ENCODE measurements at places on chromosomes 3 and 15.
A peak's percentile ranks its signal among the peaks of the same experiment; 100 is the strongest.

DNA sequence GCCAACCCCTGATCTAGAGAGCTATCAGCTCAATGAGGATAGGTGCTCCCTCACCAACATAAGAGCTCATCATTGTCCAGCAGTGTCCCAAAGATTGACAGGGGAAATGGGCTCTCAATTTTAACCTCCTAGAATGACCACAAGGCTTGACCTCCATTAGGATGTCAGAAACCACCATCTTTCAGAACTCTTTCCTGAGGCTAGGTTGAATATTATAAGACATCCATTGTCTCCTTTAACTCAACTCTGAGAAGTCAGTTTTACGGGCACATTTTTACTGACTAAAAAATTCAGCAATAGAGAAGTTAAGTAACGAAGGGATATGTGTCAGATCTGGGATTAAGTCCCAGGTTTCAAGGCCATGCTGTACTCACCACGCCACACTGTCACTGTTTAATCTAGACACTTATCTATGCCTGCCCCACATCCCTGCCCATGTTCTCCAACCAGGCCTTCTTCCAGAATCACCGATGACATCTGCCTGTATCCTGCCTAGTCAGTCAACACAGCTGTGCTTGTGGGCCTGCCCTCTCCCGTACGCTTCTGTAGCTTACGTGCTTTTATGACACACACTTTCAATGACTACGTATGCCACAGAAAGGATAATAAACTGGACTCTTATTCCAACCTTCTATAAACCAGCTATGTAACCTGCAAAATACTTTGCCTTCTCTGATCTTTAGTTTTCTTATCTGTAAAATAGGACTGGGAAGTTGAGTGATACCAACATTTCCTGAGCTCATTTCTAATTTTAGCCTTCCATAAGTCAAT is 17.1 kb upstream of the MUC13 start:
- peak; percentile 5 for DNase-seq

- no peak for DNase-seq
Measured at GRCh38 chr15:63019511-63020109, 22.9 kb upstream of the TPM1 start.

DNA sequence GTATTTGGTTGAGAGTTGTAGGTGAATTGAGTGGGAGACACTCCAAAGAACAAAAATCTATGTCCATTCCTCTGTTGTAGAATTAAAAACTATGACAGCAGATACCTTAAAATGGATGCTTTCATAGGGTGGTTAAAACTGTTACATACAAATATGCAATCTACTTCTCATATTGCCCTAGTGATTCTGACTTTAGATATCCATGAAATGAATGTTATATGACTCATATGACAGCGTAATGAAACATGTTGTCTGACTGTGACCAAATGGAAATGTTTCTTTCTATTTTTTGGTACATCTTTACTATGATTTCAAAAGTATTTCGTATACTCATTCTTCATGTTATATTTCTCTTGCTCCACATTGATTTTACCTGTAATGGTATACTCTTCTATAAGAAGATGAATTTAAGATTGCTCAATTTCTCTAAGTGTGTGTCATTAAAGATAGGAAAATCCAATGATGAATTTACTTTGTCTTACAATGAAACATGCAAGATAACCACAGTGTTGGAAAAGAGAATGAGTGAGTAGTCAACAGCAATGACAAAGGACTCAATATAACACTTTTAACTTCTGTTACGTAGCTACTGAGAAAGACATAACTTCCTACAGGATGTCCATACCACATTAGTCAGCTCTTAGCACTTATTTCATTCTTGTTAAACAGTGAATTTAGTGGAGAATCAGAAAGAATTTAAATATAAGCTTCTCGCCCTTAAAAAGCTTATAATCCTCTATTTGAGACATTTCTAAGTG is 79.3 kb upstream of the LSAMP start:
- DNase-seq = no peak

GRCh38 chr3:175914785-175915184 is 1055.7 kb downstream of the NAALADL2 start:
- DNase-seq = no peak

DNA sequence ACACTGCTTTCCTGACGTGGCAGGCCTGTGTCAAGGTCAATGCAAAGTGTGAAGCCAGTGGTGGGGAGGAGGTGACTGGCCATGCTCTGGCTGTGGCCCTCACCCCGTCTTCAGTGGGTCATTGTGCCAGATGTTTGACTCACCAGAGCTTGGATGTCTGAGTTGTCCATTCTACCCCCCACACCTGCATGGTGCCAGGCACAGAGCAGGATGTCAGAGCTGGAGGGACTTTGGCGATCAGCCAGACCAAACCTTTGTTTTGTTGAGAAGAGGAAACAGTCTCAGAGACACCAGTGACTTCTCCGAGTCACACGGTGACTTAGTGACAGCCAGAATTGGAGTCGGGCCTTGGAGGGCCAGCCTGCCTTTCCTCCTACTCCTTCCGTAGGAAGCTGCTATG is 49.5 kb downstream of the SMAD6 start:
- DNase-seq = no peak

DNA sequence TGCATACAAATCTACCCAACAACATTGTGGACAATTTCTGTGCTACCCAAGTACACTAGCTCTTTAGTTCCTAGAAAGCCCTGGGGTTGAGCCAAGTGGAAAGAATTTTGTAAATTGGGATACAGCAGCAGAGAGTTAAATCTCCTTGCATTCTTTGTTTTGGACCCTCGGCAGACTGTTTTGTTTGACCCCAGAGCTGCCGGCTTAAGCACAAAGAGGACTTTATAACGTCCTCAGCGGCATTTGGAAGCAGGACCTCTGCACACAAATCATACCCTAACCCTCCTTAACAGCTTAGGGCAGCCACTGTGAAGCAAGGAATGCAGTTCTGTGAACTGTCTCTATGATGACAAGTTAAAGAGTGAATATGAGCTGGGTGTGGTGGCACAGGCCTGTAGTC is 415.3 kb downstream of the CNTN4 start:
- peak; percentile 3 for DNase-seq

DNA sequence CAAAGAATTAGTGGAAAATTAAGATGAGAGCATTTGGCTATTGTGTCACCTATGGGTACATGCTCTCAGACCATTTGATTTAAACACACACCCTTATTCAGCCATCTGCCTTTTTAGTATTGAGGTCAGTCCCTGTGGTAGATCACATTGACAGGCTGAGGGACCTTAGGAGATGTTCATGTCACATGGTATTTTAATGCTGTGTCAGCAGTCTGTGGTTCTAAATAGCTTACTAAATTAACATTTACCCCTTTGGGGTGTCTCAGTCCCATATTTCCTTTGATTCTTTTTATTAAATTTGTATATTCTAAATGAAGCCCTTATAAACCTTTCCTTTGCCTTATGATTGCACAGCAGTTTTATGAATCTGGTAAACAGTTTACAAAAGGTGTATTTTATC is 2.3 kb downstream of the RBM5 start:
- no peak for DNase-seq

DNA sequence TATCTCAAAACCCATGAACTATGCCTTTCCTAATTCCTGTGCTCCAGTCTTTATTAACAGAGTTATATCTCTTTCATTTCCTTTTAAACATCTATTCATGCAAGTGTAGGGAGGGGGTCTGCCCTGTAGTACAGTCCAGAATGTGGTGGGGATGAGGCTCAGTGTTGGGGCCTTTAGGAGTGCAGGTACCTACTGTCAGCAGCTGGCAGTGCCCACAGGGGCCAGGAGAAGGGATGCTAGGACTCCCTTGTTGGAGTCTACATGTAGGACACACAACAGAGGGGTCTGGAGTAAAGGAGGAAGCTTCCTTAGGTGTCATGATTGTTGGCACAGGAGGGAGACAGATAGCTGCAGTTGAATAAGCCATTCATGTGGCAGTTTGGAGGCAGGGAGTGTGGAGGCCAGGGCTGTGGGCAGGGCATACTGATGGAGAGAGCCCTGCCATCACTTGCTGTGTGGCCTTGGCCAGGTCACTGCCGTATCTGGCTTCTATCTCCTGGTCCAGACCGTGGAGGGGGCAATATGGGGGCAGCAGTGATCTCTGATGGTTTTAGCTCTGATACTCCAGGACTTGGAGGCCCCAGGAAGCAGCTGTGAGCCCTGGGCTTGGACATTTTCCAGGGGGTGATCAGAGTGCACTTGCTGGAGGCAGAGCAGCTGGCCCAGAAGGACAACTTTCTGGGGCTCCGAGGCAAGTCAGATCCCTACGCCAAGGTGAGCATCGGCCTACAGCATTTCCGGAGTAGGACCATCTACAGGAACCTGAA is 29.5 kb downstream of the ESYT3 start:
- DNase-seq = peak; percentile 29

DNA sequence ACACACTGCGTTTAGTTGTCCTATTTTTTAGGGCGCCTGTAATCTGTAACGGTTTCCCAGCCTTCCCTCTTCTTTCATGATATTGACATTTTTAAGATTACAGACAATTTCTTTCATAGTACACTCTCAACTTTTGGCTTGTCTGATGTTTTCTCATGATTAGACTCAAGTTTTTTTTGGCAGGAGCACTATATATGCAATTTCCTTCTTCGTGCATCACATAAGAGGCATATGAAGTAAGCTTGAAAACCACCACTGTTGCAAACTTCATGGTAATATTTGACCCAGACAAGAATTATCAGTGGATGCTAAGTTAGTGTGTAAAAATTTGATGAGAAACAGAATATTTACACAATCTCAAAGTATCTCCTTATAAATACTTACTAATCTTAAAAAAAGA is 119.2 kb upstream of the CMC1 start:
- no peak for DNase-seq

- DNase-seq = no peak
Measured at GRCh38 chr3:42174679-42175385, 83.7 kb downstream of the TRAK1 start.

DNA sequence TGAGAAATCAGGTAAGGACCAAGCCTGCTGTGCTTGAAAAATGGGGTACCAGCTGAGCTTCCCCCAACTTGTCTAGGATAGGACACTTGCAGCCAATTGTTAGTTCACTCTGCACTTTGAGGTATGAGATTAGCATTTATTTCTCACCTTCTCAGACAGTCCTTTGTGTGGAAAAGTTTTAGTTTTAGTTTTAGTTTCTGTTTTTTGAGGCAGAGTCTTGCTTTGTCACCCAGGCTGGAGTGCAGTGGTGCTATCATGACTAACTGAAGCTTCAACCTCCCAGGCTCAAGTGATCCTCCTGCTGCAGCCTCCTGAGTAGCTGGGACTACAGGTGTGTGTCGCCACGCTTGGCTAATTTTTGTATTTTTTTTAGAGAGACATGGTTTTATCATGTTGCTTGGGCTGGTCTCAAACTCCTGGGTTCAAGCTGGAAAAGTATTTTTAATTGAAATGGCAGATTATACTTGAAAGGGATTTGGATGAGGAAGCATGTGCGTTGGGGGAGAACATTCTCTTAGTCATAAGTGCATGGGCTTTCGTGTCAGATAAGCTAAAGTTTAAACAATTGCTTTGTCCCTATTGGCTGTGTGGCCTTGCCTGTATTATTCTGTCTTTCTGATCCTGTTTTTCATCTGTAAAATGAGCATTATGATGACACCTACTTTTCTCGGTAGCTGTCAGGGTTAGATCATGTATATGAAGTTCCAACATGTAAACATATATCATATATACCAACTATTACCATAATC is 25.2 kb upstream of the CCK start:
- no peak for DNase-seq

- DNase-seq = no peak
Measured at GRCh38 chr15:60573936-60574335, 95.0 kb upstream of the ICE2 start.

DNA sequence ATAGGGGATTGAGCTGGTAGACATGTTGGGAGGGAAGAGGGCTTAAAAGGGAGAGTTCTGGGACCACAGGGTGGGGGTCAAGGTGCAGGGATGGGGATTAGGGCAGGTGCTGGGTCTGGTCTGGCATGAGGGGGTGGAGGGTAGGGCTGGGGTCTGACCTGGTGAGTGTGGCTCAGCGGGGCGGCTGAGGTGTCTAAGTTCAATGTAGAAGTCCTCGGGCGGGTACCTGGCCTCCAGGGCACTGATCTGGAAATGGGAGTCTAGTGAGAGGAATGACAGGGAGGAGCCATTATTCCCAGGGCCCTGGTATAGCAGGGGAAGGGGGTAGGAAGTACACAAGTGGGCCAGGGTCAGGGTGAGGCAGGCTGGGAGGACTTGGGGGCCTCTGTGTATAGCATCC is 39.6 kb downstream of the RAB11A start:
- no peak for DNase-seq

DNA sequence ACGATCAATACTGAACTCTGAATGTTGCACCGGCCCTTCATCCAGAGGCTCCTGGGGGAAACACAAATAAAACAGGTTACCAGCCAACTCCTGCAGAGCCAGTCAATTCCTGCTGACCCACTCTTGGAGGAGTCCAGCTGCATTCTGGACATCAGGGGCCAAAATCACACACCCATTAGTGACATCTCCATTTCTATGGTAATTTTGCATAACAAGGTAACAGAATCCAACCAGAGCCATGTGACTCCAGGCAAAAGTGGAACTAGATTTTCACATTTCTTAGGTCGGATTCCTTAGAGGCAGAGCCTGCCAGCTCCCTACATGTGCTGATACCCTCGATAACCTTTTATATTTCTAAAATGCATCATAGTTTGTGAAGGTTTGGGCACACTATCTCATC is 119.2 kb upstream of the CTNNB1 start:
- DNase-seq = no peak

DNA sequence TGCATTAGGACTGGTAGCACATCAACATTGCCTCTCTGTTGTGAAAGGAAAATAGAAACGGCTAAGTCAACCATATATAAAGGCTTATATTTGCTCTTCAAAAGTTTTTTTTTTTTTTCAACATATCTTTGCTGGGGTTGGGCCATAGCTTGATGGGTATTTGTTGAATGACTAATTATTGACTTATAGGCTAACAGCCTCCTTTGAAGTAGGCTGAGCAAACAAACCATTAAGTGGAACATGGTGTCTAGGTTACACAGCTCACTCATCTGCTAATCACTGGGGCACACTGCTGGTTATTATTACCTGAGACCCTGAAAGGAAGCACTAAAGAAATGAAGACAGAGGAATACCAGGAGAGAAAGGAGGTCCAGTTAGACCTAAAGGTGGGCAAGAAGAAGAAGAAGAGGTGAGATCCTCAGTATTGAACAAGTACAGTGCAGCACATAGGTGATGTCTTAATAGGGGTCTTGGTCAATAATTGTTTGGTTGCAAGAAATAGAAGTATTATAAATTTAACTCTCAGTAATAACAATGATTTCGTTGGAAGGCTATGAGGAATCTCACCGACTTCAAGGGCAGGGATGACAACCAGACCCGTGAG is 139.4 kb downstream of the RPLP1 start:
- DNase-seq = no peak

DNA sequence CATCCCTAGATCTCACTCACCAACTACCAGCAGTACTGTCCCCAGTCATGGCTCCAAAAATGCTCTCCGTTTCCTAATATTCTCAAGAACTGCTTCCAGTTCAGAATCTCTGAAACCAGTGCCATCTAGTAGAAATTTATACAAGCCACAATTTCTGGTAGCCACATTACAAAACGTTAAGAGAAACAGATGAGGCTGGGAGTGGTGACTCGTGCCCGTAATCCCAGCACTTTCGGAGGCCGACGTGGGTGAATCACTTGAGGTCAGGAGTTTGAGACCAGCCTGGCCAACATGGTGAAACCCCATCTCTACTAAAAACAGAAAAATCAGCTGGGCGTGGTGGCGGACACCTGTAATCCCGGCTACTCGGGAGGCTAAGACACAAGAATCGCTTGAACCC is 78.4 kb upstream of the RAD18 start:
- DNase-seq = no peak

- peak; percentile 61 for DNase-seq
Measured at GRCh38 chr3:157921811-157922210, 184.4 kb downstream of the SHOX2 start.
